ENCODE measurements at places on chromosomes 3 and 15. TPM values are rescaled to one million over a fixed set of nuclear protein-coding genes. Genes with fewer than 3 reads are reported as not detected.

NMNAT3 gene
- 4.3 TPM for total RNA-seq

PCOLCE2 gene
- total RNA-seq, result 1.1 TPM

AP2M1 gene
- total RNA-seq, result 211 TPM

EPHB1 gene
- 0.78 TPM for total RNA-seq

P2RY12 gene
- total RNA-seq, result not detected

ISL2 gene
- total RNA-seq, result 0.22 TPM

SLC24A5 gene
- not detected for total RNA-seq

SQOR gene
- total RNA-seq, result 84.3 TPM

SAMMSON gene
- not detected for total RNA-seq

SIAH2 gene
- 90.3 TPM for total RNA-seq

TPRG1 gene
- total RNA-seq, result 2.5 TPM

SKOR1 gene
- 0.25 TPM for total RNA-seq

SMCO1 gene
- total RNA-seq, result not detected

TNFSF10 gene
- 21.5 TPM for total RNA-seq

CCR4 gene
- total RNA-seq, result 17.4 TPM

SST gene
- not detected for total RNA-seq

TOP2B gene
- 171 TPM for total RNA-seq

ARNT2 gene
- total RNA-seq, result 0.34 TPM

PLCL2 gene
- total RNA-seq, result 19.7 TPM

LDHAL6B gene
- not detected for total RNA-seq

ZNF774 gene
- 1.2 TPM for total RNA-seq

CHP1 gene
- 34.7 TPM for total RNA-seq

ASB14 gene
- total RNA-seq, result not detected
